Karpas-422 (cell line): ENCODE measurements at places on chromosomes 3 and 15.

- H3K27me3 ChIP-seq, result no peaks in the 10 kb centered on the region
- no peaks in the 10 kb centered on the region for H3K36me3 ChIP-seq
- no peak overlapping the region for H3K27ac ChIP-seq
- no peaks in the 10 kb centered on the region for H3K4me1 ChIP-seq
Observed at GRCh38 chr3:102090721-102091045, 241.4 kb downstream of the NFKBIZ start.

DNA sequence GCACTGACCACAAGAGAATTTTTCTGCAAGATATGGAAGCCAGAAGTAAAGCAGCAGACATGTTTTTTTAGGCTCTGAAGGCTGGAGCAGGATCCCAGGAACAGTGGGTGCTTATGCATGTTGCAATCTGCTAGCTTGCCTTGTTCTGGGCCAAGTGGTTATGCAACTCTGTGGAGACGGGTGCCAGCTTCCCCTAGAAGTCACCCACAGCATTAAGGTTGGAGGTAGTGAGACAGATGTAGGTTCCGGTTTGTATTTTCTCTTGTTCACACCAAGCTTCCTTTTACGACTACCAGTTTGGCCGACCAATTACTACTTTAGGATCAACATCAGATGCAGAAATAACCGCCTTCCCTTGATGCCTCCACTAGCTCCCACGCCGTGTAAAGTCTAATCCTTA is 11.1 kb downstream of the DPH3 start:
- no peak overlapping the region for H3K27ac ChIP-seq
- H3K27me3 ChIP-seq, result no peaks in the 10 kb centered on the region
- H3K36me3 ChIP-seq, result no peaks in the 10 kb centered on the region
- H3K4me1 ChIP-seq, result peaks cover 25% of the 10 kb centered on the region
- no peak for DNase-seq

DNA sequence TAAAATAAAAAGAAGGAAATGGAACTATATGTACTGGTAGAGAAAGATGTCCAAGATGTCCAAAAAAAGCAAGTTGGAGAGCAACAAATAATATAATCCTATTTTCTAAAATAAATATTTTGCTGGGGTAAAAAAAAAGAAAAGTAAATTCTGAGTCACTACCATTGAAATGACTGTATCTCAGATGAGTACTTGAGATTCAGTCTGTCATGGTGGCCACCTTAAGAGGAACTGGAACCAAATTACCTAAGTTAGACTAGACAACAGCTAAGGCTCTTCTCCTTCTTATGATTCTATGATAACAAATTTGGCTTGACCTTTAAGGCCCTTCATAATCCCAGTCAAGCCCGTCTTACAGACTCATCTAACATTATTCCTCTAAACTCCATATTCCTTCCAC is 270.6 kb upstream of the HES1 start:
- H3K4me1 ChIP-seq, result peaks cover 6% of the 10 kb centered on the region
- no peak for DNase-seq
- no peak overlapping the region for H3K27ac ChIP-seq
- no peaks in the 10 kb centered on the region for H3K27me3 ChIP-seq
- H3K4me3 ChIP-seq, result no peak overlapping the region

DNA sequence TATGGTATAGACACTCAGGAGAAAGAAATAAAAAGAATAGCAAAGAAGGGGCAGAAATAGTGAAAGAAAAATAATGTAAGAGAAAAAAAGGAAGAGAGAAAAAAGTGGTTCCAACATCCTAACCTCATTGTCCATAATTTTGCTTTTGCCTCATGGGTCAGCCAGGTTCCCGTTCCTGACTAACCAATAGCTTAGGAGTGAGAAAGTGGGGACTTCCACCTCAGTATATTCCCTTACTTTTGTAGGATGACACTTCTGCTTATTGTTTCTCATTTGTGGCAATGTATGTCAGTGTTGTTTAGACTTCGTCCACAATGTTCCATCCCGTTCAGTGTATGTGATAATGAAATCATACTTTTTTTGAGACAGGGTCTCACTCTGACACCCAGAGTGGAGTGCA is 9.3 kb upstream of the SLC12A8 start:
- no peaks in the 10 kb centered on the region for H3K4me1 ChIP-seq
- H3K4me3 ChIP-seq, result no peak overlapping the region
- no peaks in the 10 kb centered on the region for H3K27me3 ChIP-seq
- no peak overlapping the region for H3K27ac ChIP-seq

DNA sequence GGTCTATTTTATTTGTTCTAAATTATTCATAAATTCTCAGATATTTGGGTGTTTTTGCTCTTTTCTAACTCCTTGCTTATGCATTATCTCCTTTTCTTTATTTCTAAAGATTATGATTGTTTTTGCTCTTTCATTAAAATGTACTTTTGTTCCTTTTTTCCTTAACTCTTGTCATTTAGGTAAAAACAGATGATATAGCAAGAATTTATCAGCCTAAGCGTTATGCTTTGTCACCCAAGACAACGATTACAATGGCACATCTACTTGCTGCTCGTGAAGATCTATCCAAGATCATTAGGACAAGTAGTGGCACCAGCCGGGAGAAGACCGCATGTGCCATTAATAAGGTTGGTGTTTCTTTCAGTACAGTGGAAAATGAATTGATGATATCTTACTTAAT is 27.2 kb downstream of the FAM98B start:
- no peaks in the 10 kb centered on the region for H3K27me3 ChIP-seq
- no peak overlapping the region for H3K4me3 ChIP-seq
- no peak overlapping the region for H3K27ac ChIP-seq
- H3K4me1 ChIP-seq, result peaks cover 8% of the 10 kb centered on the region

DNA sequence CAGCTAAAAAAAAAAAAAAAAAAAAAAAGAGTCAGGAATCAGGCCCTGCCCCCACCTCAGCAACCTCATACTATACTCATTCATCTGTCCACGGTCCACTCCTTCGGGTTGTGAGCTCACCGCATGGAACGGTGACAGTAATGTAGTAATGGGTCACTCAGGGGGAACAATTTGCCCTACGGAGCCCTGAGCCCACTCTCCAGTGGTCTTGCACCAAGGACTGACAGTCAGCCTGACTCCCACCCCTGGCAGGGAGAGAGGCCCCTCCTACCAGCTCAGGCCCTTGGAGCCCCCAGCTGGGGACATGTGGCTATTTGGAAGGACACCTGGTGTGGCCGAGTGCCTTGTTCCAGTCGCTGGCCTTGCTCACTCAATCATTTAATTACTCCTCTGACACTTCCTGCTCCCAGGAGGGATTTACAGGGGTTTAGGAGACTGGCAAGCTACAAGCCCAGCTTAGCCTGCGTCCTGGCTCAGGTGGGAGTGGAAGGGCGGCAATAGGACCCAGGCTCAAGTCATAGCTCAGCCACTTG is 19.9 kb upstream of the CACNA2D2 start:
- no peak overlapping the region for H3K27ac ChIP-seq
- DNase-seq, result no peak
- H3K27me3 ChIP-seq, result no peaks in the 10 kb centered on the region
- H3K4me1 ChIP-seq, result no peaks in the 10 kb centered on the region
- H3K4me3 ChIP-seq, result no peak overlapping the region
- H3K36me3 ChIP-seq, result no peaks in the 10 kb centered on the region

GRCh38 chr3:11020764-11021163 is 28.2 kb downstream of the SLC6A1 start:
- H3K27ac ChIP-seq, result no peak overlapping the region

GRCh38 chr15:83533410-83533962 is 86.3 kb downstream of the SH3GL3 start:
- no peaks in the 10 kb centered on the region for H3K27me3 ChIP-seq
- no peak overlapping the region for H3K27ac ChIP-seq
- H3K4me3 ChIP-seq, result no peak overlapping the region
- no peaks in the 10 kb centered on the region for H3K4me1 ChIP-seq

GRCh38 chr3:79604681-79605080 is 163.1 kb downstream of the ROBO1 start:
- DNase-seq, result no peak
- H3K27me3 ChIP-seq, result no peaks in the 10 kb centered on the region
- no peak overlapping the region for H3K4me3 ChIP-seq
- H3K36me3 ChIP-seq, result no peaks in the 10 kb centered on the region

GRCh38 chr3:172038798-172039435 is 461 bp upstream of the FNDC3B start:
- H3K27ac ChIP-seq, result no peak overlapping the region
- DNase-seq, result no peak
- peak overlapping the region; percentile 92; the same call in 1 of the 2 replicates for H3K4me3 ChIP-seq
- no peaks in the 10 kb centered on the region for H3K36me3 ChIP-seq
- H3K4me1 ChIP-seq, result peaks cover 7% of the 10 kb centered on the region

DNA sequence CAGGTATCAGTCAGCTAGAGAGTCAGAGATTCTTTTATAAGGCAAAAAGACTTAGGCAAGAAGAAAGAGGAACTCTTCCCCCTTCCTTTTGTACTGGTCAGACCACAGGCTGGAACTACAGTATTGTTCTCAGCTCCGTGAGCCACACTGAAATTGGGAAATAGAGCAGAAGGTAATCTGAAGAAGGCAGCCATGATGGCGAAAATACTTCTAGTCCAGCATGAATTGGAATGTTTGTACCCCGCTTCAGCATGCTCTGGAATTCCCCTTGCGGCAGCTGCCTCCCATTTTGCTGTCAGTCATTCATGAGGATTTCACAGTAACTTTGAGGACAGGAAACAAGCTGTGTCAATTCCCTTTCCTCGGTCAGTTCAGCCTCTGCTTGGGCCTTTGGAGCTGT is 96.2 kb downstream of the CORO2B start:
- peaks cover 3% of the 10 kb centered on the region for H3K4me1 ChIP-seq
- DNase-seq, result peak; percentile 37
- H3K27me3 ChIP-seq, result no peaks in the 10 kb centered on the region

- H3K27me3 ChIP-seq, result no peaks in the 10 kb centered on the region
- H3K4me3 ChIP-seq, result no peak overlapping the region
- DNase-seq, result peak; percentile 40
- no peak overlapping the region for H3K27ac ChIP-seq
Observed at GRCh38 chr15:56295433-56295832, 51.8 kb upstream of the RFX7 start.

- H3K27ac ChIP-seq, result no peak overlapping the region
- no peak overlapping the region for H3K4me3 ChIP-seq
- no peaks in the 10 kb centered on the region for H3K36me3 ChIP-seq
- DNase-seq, result no peak
- no peaks in the 10 kb centered on the region for H3K4me1 ChIP-seq
- H3K27me3 ChIP-seq, result no peaks in the 10 kb centered on the region
Observed at GRCh38 chr3:191120447-191121298, 78.4 kb upstream of the OSTN start.

- H3K4me3 ChIP-seq, result no peak overlapping the region
- H3K36me3 ChIP-seq, result no peaks in the 10 kb centered on the region
- H3K27ac ChIP-seq, result no peak overlapping the region
Observed at GRCh38 chr3:169563775-169564059, 99.8 kb downstream of the MECOM start.

GRCh38 chr3:28151608-28152228 is 89.7 kb upstream of the CMC1 start:
- no peaks in the 10 kb centered on the region for H3K4me1 ChIP-seq
- no peak for DNase-seq
- no peak overlapping the region for H3K4me3 ChIP-seq
- H3K27ac ChIP-seq, result no peak overlapping the region

- DNase-seq, result no peak
- peaks cover 22% of the 10 kb centered on the region for H3K4me1 ChIP-seq
- H3K4me3 ChIP-seq, result no peak overlapping the region
- H3K36me3 ChIP-seq, result no peaks in the 10 kb centered on the region
- no peaks in the 10 kb centered on the region for H3K27me3 ChIP-seq
Observed at GRCh38 chr3:112755845-112756613, 90.6 kb downstream of the CD200R1L start.

GRCh38 chr3:153897842-153898241 is 223.3 kb upstream of the ARHGEF26 start:
- H3K4me1 ChIP-seq, result no peaks in the 10 kb centered on the region
- no peaks in the 10 kb centered on the region for H3K36me3 ChIP-seq
- no peaks in the 10 kb centered on the region for H3K27me3 ChIP-seq
- no peak overlapping the region for H3K4me3 ChIP-seq

DNA sequence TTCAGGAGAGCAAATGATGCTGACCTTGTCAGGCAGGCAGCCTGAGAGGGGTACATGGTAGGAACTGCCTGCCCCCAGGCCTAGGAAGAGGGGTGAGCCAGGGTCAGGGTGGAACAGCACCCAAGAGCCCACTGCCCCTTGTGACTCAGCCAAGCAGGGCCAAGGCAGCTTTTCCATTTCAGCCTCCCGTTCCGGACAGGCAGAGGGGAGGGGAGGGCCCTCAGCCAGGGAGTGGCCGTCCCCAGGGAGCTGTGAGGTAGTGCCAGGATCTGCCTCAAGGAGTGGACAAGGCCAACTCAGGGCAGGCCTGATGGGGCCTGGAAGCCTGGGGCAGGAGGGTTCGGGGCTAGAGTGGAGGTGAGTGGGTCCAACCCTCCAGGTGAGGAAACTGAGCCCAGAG is 5.1 kb upstream of the ANKRD63 start:
- H3K4me1 ChIP-seq, result peaks cover 15% of the 10 kb centered on the region
- H3K4me3 ChIP-seq, result no peak overlapping the region
- no peak for DNase-seq
- H3K27me3 ChIP-seq, result no peaks in the 10 kb centered on the region
- H3K27ac ChIP-seq, result no peak overlapping the region

DNA sequence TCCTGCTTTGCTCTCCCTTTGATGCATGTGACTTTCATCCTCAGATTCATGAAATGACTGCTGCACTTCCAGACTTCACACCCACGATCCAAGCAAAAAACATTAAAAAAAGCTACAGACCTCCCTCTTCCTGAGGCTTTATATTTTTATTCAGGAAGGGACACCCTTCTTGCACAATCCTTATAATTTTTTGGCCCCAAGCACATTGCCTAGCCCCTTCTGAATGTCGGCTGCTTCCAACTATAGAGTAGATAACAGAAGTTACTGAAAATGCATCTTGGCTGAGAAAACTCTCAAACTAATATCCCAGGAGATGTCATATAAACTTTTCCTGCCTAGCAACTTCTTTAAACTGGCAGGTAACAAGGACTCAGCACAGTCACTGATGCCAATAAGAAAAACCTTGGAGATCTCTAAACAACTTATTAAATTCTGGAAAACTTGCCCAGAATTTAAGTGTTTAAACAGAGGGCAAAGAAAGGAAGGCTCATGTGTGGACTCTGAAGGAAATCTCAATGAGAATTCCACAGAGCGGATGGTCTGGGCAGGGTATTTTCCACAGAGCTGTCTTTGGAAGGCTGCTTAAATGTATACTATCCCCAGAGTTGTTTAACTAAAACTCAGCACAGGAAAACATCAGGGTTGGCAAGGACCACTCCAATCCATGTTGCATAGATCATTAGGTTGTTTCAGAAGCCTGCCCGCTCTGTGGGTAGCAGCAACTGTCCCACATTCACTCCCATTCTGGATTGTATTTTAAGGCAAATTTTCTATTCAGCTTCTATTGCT is 746.8 kb upstream of the LMCD1 start:
- DNase-seq, result no peak
- no peak overlapping the region for H3K4me3 ChIP-seq
- no peaks in the 10 kb centered on the region for H3K36me3 ChIP-seq
- no peaks in the 10 kb centered on the region for H3K4me1 ChIP-seq
- H3K27me3 ChIP-seq, result no peaks in the 10 kb centered on the region

DNA sequence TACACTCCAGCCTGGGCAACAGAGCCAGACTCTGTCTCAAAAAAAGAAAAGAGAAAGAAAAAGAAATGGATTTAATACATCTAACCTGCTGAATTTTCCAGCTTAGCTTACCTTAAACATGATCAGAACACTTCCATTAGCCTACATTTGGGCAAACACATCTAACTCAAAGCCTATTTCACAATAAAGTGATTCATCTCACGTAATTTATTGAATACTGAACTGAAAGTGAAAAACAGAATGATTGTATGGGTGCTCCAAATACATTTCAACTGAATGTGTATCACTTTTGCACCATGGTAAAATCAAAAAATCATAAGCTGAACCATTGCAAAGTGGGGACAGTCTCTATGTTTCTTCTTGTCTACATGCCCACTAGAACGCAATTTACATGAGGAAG is 9.0 kb downstream of the PIK3R4 start:
- no peaks in the 10 kb centered on the region; the same call in 1 of the 2 replicates for H3K4me1 ChIP-seq
- H3K27ac ChIP-seq, result no peak overlapping the region
- no peaks in the 10 kb centered on the region for H3K27me3 ChIP-seq
- no peak for DNase-seq
- no peak overlapping the region for H3K4me3 ChIP-seq
- peaks cover 65% of the 10 kb centered on the region for H3K36me3 ChIP-seq
